Left cardiac atrium (tissue), 4 donors: ENCODE measurements at places on chromosomes 2 and 18. TPM values are rescaled to one million over a fixed set of nuclear protein-coding genes. Genes with fewer than 3 reads are reported as not detected.

GRCh38 chr2:21642647-21643046 is 518.9 kb downstream of the TDRD15 start:
- DNase-seq: no peak

DNA sequence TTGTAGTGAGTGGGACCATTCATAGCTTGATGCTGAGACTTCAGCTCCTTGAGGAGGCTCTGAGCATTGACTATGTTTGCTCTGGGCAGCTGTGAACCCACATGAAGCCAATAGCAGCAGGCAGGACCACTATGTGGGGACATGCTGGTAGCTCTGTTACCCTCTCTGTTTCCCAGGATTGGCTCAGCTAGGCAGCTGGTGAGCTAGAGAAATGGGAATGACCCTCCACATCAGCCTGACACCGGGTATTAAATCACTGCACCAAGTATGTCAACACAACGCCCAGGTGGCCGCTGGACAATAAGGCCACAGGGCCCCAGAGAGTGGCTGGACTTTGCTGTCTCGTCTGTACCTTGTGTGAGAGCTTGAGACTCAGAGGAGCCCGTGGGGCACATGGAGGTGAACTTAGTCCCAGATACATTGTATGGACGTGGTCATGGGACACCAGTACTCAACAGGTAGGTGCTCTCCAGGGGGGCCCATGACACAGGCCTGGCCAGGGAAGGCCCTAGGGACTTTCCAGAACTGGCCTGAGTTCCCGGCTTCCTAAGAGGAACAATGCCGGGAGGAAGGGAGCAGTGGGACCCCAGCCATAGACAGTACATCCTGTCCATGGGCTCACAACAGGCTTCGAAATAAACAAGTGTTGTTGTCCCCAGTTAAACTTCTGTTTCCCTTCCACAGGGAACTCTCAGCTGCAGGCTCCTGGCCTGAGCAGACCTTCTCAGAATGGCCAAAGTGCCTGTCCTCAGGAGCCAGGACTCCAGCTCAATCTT is 35.2 kb downstream of the HS1BP3 start:
- peak; percentile 29 for DNase-seq

FAM124B gene
- 2.7 TPM for total RNA-seq

DNA sequence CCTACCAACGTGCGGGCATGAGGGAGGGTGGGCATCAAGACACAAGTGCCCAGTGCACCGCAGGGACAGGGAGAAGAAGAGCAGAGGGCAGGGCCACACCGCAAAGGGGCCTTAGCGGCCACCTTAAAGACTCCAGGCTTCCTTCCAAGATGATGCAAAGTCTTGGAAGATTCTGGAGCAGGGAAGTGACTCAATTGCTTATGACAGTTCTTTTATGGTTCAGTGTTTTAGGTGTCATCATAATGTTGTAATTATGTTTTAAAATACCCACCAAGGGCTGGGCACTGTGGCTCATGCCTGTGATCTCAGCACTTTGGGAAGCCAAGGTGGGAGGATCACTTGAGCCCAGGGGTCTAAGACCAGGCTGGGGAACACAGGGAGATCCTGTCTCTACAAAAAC is 44.5 kb upstream of the SEMA4C start:
- DNase-seq: no peak

FAM117B gene
- 3.6 TPM for total RNA-seq

DNA sequence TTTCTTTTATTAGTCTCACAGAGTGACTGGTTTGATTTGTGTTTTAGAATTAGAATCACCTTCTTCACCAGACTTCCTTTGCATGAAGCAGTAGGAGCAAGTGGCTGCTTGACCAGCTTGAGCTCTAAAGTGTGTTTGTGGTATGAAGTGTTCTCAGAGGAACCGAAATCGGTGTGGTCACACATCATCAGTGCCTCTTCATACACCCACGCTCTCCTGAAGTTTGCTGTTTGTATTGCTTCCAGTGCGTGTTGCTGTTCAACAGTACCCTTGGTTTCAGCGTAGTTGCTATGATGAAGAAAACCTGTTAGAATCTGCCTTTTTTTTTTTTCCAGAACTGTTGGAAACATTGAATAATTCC is 77.9 kb downstream of the LIMS1 start:
- no peak for DNase-seq

ASPRV1 gene
- 1.2 TPM for total RNA-seq

DNA sequence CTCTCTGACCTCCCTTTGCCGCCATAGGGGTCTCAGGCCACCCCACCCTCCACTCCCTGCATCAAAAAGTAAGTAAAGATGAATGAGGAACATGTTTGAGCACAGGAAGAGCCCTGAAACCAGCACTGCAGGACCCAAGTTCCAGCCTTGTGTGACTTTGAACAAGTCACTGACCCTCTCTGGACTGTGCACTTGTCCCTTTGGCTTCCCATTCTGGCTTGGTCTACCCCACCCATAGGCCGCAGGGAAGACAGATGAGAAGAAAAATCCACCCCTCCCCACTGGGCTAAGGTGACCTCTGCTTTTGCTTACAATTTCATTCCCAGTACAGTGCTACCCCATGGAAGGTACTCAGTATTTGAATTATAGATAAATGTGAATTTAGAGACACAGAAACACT is 43.8 kb downstream of the TMEM17 start:
- DNase-seq: no peak

SCYGR7 gene
- total RNA-seq: not detected

DNA sequence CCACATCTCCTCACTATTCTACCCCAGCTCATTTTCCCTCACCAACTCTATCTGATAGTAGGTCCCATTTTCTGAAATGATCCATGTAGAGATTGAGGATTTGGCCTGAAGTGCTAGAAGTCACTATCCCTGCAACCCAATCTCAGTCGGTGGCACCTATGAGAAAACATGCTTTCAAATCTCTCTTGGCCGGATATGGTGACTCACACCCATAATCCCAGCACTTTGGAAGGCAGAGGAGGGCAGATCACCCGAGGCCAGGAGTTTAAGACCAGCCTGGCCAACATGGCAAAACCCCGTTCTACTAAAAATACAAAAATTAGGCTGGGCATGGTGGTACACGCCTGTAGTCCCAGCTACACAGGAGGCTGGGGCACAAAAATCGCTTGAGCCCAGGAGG is 19.1 kb upstream of the MARCHF4 start:
- no peak for DNase-seq

DNA sequence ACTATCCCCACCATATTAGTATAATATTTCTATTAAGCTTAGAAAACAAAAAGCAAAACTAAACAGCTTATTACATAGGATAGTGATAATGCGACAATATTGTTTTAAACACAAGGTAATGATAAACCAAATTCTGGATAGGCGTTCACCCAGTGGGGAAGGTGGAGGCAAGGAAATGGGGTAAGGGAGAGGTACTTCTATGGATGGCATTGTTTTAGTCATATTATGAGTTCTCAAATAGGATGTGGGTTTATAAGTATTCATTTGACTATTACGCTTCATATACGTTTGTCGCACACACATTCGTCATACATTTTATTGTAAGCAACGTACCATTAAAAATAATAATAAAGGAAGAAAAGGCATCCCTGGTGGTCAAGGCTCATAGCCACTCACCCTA is 88.8 kb upstream of the DNMT3A start:
- no peak for DNase-seq

DNA sequence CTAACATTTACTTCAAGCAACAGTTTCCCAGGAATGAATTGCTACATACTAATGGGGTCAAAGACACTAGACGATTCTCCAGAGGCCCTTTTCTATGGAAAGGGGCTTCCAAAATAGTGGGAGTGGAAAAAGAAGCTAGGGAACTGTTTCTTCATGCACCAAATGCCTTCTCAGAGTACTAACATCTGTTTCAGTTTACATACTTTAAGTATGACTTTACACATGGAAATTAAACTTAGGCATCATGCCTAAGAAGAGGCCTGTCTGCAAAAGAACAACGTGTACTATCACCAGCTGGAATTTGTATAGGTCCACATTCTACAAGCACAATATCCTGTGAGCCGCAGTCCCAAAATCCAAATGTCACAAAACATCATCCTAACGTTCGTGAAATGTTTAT is 29.4 kb upstream of the WDR75 start:
- DNase-seq: no peak
